ENCODE measurements at places on chromosomes 16 and 17.

DNA sequence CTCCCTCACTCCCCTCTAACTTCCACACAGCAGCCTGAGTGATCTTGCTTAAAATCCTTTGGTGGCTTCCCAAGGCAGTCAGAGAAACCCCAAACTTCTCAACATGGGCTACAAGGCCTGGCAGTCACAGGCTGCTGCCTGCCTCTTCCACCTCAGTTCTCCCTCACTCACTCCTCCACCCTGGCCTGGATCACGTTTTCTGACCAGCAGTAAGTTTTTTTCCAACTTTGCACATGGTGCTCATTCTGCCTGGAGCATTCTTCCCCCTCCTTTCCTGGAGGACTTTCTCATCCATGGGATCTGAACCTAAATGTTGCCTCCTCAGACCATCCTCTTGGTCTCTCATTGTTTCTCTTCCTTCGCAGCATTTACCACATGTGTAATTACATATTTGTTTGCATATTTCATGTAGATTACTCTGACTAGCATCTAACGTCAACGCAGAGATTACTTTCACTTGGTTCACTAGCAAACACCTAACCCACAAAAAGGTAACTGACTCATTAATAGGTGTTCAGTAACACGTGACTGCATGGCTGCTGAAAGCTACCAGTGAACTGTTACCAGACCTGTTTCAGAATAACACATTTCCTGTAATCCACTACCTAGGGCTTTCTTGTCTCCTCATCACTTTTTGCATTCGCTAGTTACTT is 17.1 kb downstream of the GNA13 start:
- DNase-seq = no peak

DNA sequence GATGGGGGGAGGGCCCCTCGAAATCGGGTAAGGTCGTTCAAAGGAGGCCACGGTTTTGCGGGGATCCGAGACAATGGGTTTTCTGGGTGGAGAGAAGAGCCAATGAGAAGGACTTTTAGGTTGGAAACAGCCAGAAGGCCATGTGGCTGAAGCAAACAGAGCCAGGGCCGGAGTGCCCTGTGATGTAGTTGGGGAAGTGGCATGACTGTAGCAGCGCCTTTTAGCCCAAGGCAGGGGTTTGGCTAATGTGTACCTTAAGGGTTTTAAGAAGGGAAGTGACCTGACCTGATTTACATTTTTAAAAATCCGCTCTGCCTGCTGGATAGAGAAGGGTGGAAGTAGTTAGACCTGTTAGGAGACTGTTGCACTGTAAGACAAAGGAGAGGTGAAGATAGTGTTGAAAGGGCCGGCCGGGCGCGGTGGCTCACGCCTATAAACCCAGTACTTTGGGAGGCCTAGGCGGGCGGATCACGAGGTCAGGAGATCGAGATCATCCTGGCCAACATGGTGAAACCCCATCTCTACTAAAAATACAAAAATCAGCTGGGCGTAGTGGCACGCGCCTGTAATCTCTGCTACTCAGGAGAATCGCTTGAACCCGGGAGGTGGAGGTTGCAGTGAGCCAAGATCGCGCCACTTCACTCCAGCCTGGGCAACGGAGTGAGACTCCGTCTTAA is 1.0 kb downstream of the LYRM1 start:
- peak; percentile 67 for DNase-seq

DNA sequence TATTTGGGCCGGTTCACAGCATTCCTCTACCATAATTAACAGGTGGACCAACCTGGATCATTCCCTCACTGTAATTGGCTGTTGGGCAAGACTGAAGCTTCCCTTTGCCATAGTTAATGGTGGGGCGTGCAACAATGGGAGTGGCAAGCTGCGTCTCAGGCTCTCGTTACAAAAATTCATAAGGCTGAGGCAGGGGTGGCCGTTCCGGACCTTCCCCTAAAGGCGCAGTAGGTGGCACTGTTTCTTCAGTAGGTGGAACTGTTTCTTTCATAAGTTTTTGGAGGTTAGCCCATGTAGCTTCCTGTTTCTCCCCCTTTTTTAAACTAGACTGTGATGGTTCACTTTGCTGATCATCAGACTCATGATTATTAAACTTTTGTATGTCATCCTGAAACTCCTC is 17.0 kb upstream of the TMC5 start:
- DNase-seq = no peak

- DNase-seq = peak; percentile 83
These were observed at the start of gene HSBP1 for GRCh38 chr16:83807710-83808572. TSS of gene HSBP1 (plus strand) at chr16:83807978. CDS start at chr16:83808077, 99 bp downstream.

- DNase-seq = no peak
These were observed 198.5 kb downstream of the CYLD start for GRCh38 chr16:50940275-50940854.

GRCh38 chr17:58277107-58277801 is 3.5 kb downstream of the MPO start:
- no peak for DNase-seq

- no peak for DNase-seq
These were observed 1.1 kb upstream of the CAPN15 start for GRCh38 chr16:526181-527014.

DNA sequence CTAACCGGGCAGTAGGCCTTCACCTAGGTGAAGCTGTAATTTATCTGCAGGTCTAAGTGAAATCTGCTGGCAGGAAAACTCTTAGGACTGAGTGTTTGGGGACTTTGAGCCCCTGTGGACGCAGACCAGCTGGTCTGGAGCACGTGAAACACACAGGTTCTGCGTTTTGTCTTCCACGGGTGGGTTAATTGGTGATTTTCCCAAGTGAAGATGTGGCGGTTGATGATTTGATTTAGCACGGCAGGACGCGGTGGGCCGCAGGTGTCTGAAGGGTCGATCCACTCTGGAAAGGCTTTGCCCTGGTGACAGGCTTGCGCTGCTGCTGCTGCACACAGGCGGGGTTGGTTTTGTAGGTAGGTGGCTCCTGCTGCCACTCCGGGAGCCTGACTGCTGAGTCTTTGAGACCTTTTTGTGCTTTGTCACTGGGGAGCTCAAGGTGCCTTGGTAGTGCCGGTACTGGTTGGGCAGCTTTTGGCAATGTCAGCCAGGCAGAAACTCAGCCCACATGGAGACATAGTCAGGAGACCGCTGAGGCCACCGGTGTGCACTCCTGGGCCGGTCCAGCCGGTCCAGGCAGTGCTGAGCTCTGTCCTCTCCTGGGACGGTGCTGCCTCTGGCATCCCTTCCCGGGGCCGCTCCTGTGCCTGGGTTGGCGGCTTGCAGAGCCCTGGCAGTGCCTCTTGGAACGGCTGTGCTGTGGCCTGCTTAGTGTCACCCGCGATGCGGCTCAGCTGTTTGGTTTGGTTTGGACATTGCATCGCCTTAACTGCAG is 2.3 kb downstream of the BAIAP2 start:
- no peak for DNase-seq

GRCh38 chr16:57623251-57624043 is 5.0 kb upstream of the ADGRG1 start:
- peak; percentile 85 for DNase-seq

DNA sequence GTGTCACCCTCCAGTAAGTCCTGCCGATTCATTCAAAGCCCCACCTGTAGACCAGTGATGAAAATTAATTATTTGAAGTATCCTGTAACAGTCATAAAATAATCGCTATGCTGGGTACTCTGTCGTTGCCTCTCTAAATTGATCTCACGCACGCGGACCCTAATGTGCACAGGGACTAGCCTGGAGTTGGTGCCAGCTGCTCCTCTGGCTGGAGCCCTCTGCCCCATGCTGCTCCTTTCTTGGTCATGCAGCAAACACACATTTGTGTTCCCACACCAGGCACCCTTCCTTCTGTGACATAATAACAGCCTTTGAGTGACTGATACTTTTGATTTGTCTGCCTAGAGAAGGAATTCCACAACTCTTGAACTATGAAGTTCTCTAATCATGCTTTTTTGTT is 16.0 kb downstream of the RAB11FIP3 start:
- no peak for DNase-seq

Data from kidney glomerular epithelial cell (primary cell).